Activated CD4-positive, alpha-beta memory T cell treated with anti-CD3 and anti-CD28 coated beads, Interleukin-2, amount 10 ng/mL, durations not matched to agents 7 days and 5 days (primary cell): ENCODE measurements at places on chromosomes 1 and 21. TPM values are rescaled to one million over a fixed set of nuclear protein-coding genes. Genes with fewer than 3 reads are reported as not detected.

DNA sequence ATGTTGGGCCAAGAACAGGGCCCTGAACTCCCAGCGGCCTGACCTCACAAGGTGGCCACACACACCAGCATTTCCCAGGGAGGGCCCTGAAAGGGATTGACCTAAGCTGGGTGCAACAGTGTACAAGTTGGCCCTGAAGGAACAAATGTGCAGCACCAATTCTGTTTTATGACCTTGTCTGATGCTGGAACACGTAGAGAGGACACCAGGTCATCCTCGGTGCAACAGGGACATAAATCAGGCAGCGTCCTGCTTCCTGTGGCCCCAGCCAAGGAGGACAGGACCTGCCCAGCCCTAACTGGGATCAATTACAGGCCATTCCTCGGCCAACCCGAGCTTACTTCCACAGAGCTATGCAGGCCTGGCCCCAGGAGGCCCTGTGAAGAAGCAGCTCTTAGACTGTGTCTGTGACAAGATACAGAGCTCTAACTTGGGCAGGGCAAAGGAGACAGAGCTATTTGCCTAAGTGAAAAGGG is 12.8 kb upstream of the PHC2 start:
- H3K4me1 ChIP-seq, result peaks cover 40% of the 10 kb centered on the region
- H3K27ac ChIP-seq, result no peak overlapping the region
- no peak overlapping the region for H3K4me3 ChIP-seq
- H3K36me3 ChIP-seq, result no peaks in the 10 kb centered on the region

DNA sequence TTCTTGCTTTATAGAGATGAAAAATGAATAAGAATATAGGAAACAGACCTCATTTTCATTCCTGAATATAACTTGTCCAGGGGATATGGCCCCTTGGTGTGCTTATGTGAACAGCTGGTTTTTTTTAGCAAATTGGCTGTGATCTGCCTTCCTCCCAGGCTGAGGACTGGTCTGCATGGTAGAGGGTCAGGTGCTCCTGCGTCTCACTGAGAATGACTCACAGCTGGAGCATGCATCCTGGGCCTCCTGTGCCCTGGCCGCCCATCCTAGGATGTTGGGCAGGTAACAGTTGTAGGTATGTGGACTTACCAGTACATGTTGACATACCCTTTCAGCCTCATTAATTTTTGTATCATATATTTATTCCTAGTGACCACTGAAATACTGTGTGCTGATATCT is 29.8 kb downstream of the AGT start:
- no peaks in the 10 kb centered on the region for H3K27me3 ChIP-seq
- peaks cover 17% of the 10 kb centered on the region for H3K4me1 ChIP-seq
- H3K4me3 ChIP-seq, result no peak overlapping the region
- no peak for DNase-seq
- H3K27ac ChIP-seq, result no peak overlapping the region

GRCh38 chr1:234250747-234251146 is 122.5 kb upstream of the COA6 start:
- peaks cover 16% of the 10 kb centered on the region for H3K4me1 ChIP-seq
- no peak overlapping the region for H3K4me3 ChIP-seq
- H3K36me3 ChIP-seq, result peaks cover 26% of the 10 kb centered on the region
- no peak for DNase-seq
- peaks cover 4% of the 10 kb centered on the region for H3K27me3 ChIP-seq
- no peak overlapping the region for H3K27ac ChIP-seq

DNA sequence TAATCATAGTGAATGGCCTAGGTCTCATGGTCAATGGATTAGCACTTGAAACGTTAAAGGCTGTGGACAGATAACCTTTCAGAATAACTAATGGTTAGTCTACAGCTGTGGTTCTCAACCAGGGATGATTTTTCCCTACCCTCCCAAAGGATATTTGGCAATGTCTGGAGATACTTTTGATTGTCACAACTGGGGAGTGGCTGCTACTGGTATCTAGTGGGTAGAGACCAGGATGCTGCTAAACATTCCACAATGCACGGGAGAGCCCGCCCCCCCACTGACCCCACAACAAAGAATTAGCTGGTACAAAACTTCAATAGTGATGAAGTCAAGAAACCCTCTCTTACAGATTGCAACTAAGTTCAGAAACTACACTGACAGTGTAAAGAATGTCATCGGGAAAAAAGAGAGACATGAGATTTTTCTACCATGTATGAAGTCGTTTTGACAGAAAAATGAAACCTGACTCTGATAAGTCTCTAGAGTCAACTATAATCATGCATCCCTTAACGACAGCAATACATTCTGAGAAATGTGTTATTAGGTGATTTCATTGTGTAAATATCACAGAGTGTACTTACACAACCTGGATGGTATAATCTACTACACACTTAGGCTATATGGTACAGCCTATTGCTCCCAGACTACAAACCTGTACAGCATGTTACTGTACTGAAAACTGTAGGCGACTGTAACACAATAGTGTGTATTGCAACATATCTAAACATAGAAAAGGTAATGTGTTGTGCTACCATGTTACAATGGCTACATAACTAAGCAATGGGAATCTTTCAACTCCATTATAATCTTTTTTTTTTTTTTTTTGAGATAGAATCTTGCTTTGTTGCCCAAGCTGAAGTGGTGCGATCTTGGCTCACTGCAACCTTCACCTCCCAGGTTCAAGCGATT is 49.7 kb upstream of the PRDX6 start:
- H3K4me3 ChIP-seq, result no peak overlapping the region
- H3K4me1 ChIP-seq, result peaks cover 29% of the 10 kb centered on the region
- no peaks in the 10 kb centered on the region for H3K27me3 ChIP-seq
- DNase-seq, result no peak
- H3K27ac ChIP-seq, result no peak overlapping the region

- peaks cover 7% of the 10 kb centered on the region for H3K27me3 ChIP-seq
- H3K4me1 ChIP-seq, result no peaks in the 10 kb centered on the region
- no peaks in the 10 kb centered on the region for H3K36me3 ChIP-seq
- H3K27ac ChIP-seq, result no peak overlapping the region
Measured at GRCh38 chr1:115280064-115280463, 58.0 kb downstream of the NGF start.

- H3K27ac ChIP-seq, result no peak overlapping the region
- H3K4me1 ChIP-seq, result no peaks in the 10 kb centered on the region
- H3K36me3 ChIP-seq, result no peaks in the 10 kb centered on the region
- DNase-seq, result no peak
- no peak overlapping the region for H3K4me3 ChIP-seq
Measured at GRCh38 chr1:109185990-109186732, 27.6 kb upstream of the SARS1 start.

DNA sequence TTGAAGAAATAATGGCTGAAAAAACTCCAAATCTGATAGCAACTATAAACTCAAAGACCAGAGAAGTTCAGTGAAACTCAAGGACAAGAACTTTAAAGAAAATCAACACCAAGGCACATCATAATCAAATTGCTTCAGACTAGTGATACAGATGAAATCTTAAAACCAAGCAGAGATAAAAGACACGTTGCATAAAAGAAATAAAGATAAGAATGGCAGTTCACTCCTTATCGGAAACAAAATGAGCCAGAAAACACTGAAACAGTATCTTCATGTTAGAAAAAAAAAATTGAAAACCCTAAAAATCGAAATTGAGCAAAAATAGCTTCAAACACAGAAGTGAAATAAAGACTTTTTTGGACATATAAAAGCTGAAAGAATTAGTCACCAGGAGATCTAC is 4.6 kb upstream of the RAB4A start:
- H3K27ac ChIP-seq, result no peak overlapping the region
- DNase-seq, result no peak
- no peaks in the 10 kb centered on the region for H3K27me3 ChIP-seq
- H3K4me1 ChIP-seq, result peaks cover 9% of the 10 kb centered on the region
- H3K36me3 ChIP-seq, result peaks cover 4% of the 10 kb centered on the region

Gene LEMD1
- total RNA-seq, result 1.1 TPM

Gene MNDA
- not detected for total RNA-seq

Gene INSRR
- total RNA-seq, result 0.08 TPM

Gene OXCT2
- total RNA-seq, result 0.88 TPM
